ENCODE measurements at places on chromosomes 13 and 19.
A peak's percentile ranks its signal among the peaks of the same experiment; 100 is the strongest.

- DNase-seq, result no peak
These were observed 1606.4 kb upstream of the PRR20A start for GRCh38 chr13:55534306-55534705.

GRCh38 chr13:112818698-112819045, 128.8 kb downstream of the ATP11A start:
- DNase-seq, result no peak

DNA sequence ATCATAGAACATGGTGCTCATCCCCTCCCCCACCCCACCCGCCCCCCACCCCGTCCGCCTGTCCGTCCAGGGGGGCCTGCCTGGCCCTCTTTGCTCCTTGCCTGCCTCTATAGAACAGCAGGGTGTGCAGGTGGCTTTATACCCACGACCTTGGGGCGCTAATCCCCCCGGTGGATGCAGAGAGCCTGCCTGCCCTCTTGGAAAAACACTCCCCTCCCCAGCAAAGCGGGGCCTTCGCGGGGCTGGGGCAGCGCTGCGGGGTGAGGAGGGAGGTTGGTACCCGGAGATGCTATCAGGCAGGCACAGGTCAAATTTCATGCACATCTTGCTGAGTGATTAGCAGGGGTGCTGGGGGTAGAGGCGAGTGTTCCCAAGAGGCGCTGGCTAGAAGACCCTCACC, 21.9 kb downstream of the RFX1 start:
- DNase-seq, result no peak

- DNase-seq, result no peak
These were observed 16.3 kb downstream of the METTL21C start for GRCh38 chr13:102678339-102679107.

DNA sequence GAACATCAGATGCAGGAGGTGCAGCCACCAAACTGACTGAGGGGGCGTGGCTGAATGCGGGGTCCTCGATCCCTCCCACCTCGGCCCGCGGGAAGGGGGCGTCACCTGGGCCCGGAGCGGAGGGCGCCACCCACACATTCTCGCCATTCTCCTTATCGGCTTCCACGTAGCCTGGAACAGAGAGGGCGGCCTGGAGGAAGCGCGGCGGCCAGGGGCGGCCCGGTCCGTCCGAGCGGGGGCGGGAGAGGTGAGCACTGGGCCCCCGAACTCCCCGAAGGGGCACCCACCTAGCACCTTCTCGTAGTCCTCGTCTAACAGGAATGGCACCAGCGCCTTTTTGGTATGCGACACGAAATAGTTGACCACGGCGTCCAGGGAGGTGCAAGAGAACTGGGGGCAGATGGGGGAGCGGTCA, 11.8 kb downstream of the STAP2 start:
- DNase-seq, result no peak

DNA sequence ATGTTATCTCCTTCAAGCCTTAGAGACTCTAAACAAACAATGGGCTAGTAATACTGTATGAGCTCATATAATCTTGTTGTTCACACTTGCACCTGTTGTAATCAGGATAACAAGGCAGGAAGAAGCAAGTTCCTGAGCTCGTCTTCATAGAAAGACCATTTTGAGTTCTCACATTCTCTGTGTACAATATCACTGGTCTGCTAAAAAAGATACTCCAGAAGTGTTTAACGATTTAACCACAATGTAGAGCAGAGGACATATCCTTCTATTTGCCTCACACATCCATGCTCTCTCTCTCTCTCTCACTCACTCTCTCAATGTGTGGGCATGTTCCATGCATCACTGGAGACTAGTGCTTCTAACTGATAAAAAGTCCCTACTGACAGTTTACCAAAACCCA, 122.9 kb downstream of the MIPEP start:
- peak; percentile 34 for DNase-seq

GRCh38 chr19:29532097-29532496, 6.3 kb downstream of the VSTM2B start:
- DNase-seq, result no peak
